Activated CD8-positive, alpha-beta memory T cell treated with anti-CD3 and anti-CD28 coated beads, Interleukin-2, amount 50 U/mL, for 4 hours (primary cell): ENCODE measurements at places on chromosomes 6 and 20.

DNA sequence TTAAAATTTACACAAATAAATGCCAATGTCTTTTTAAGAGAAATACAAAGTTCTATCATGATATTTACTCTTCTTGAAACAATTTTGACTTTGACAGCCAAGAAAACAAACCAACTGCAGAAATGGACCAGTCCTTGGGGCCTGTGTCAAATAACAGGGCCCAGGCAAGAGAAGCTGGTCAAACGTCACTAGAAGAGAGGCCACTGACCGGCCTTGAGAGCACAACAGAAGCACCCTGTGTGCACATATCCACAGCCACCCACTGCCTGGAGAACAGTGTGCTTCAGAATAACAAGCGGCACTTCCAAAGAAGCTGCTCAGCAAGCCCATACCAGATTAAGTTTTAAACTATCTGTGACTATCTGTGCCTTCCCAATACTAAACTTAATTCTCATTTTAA, 14.8 kb downstream of the APMAP start:
- no peak for DNase-seq

GRCh38 chr6:75283907-75284631, 523 bp downstream of the TMEM30A start:
- DNase-seq, result peak; percentile 21

- DNase-seq, result no peak
Observed at GRCh38 chr6:136031982-136032381, 180.5 kb downstream of the PDE7B start.

GRCh38 chr6:137241481-137242038, 22.4 kb upstream of the IFNGR1 start:
- no peak for DNase-seq

GRCh38 chr20:46028110-46028509, 905 bp upstream of the SLC12A5 start:
- no peak for DNase-seq

- peak; percentile 31 for DNase-seq
Observed at GRCh38 chr6:4776493-4777393, 539 bp downstream of the CDYL start.

- no peak for DNase-seq
Observed at GRCh38 chr6:94269256-94269655, 849.9 kb upstream of the EPHA7 start.

GRCh38 chr20:35264755-35265154, 13.2 kb downstream of the MMP24OS start:
- DNase-seq, result no peak

- DNase-seq, result no peak
Observed at GRCh38 chr6:45163952-45164766, 164.0 kb upstream of the RUNX2 start.

DNA sequence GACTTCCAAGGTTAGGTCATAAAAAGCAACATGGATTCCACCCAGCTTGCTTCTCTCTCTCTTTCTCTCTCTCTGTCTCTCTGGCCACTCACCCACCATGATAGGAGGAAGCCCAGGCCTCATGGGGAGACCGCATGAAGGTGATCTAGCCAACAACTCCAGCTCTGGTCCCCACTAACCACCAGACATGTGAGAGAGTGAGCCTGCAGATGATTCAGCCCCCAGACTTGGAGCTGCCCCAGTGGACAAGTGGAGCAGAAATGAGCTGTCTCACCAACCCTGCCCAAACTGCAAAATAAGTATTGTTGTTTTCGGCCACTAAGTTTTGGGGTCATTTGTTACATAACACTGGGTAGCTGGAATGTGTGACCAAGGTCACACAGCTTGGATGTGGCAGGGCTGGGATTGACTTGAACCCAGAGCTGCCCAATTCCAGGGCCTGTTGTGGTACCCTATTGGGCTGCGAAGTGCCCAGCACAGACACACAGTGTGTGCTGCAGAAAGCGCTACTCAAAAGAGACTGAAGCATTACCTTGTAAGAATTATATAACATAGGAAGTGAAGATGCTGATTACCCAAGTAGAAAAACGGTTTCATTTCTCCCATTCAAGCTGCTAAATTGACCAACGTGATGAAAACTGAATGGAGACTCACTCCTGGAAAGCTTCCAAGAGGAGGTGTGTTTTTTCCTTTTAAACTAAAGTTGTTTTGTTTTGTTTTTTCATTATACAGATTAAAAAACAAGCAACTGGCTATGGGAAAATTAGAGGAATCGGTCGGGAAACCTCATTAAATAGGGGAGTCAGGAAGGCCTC, 9.1 kb upstream of the TLDC2 start:
- no peak for DNase-seq

- no peak for DNase-seq
Observed at GRCh38 chr6:30570263-30570662, 979 bp upstream of the ABCF1 start.

GRCh38 chr6:156449569-156449968, 327.6 kb upstream of the ARID1B start:
- no peak for DNase-seq

GRCh38 chr6:35647400-35647799, 41.3 kb downstream of the FKBP5 start:
- no peak for DNase-seq

DNA sequence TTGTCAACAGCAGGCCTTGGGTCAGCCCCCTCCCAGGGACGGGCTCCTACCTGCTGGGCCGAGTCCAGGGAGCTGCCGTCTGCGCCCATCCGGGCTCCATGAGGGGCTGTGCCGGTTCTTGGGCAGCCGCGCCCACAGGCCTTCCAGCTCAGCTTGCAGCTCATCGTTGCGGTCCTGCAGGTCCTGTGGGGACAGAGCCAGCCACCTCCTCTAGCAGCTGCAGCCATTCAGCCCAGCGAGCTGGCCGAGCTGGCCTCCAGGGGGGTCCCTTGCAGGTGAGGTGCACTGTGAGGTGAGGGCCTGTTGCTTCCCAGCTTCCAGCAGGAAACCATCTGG, 74.4 kb downstream of the GINS1 start:
- no peak for DNase-seq

- peak; percentile 41 for DNase-seq
Observed at GRCh38 chr6:24910331-24910960, 25.3 kb downstream of the RIPOR2 start.

DNA sequence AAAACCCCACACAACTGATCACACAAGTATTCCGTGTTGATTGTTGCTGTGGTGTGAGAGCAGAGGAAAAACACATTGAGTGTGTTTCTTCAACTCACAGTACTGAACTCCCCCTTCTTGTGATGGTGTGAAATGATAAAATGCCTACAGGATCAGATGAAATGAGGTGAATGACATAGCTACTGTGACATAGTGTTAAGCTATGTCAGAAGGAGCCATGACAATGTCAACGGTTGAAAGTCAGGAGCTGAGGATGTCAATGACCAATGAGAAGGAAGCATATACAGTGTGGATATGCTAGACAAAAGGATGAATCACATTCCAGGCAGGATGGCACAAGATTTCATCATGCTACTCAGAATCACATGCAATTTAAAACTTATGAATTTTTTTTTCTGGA, 38.8 kb downstream of the WASF1 start:
- no peak for DNase-seq

DNA sequence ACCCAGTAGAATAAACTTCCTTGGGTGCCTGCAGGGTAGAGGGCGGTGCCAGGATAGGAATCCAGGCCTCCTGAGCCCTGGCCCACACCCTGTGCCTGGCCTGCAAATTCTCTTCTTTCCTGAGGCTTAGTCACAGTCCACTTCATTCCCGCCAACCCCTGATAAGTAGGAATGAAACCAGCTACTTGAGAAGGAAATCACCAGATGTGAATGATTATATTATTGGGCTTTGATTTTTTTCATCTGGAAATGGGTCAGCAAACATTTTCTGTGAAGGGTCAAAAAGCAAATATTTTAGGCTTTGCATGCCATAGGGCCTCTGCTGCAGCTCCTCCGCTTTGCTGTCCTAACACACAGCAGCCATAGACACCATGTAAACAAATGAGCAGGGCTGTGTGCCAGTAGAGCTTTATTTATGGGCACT, 50.2 kb downstream of the STK35 start:
- DNase-seq, result no peak

DNA sequence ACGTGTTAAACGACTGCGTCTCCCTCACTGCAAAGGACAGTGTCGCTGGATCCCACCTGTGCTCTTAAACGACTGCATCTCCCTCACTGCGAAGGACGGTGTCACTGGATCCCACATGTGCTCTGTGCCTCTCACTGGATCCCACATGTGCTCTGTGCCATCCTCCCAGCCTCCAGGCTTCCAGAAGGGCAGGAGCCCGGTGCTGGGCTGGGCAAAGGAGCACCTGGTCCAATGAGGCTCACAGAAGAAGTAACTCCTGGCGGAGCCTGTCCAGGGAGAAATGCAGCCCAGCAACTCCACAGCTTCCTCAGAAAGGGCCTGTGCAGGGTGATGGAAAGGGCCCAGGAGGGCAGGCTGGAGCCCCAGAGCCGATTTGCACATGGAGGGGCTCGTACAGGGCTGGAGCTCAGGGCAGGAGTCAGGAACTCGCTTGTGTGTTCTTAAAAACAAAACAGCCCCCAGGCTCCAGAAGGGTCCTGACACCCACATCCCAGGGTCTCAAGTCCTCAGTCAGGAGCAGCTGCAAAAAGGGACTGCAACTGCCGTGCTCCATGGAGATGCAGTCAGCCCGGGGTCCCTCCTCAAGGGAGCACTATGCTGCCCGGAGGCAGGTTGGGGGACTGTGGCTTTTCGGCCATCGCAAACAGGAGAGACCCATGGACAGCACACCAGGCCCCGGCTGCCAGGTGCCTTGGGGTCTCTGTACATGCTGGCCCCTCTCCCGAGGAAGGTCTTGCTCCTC, 52.7 kb downstream of the DLL1 start:
- DNase-seq, result no peak

DNA sequence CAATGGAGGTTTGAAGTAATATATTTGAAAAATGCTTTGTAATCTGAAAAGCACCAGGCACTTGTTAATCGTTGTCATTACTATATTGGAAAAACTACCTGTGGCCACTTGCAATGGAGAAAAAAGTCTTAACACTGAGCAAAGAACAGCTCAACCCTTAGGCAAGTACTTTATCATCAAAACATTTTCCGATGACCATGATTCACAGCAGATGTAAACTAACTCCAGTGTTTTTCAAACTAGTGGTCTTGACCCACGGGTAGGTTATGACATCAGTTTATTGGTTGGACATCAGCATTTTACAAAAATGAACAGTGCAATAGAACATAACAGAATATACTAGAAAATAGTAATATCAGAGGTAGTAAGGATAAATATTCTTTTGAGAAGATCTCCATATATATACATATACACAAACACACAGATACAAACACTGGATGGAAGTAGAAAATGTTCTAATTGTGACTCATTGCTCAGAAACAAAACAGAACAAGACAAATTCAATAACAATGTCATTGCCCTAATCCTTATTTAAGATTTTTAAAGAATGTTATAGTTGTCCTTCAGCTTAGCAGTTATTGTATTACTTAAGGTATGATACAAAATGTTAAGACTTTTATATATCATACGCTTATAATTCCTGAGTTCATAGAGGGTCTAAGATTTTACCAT, 123.0 kb downstream of the PLCB1 start:
- DNase-seq, result no peak

DNA sequence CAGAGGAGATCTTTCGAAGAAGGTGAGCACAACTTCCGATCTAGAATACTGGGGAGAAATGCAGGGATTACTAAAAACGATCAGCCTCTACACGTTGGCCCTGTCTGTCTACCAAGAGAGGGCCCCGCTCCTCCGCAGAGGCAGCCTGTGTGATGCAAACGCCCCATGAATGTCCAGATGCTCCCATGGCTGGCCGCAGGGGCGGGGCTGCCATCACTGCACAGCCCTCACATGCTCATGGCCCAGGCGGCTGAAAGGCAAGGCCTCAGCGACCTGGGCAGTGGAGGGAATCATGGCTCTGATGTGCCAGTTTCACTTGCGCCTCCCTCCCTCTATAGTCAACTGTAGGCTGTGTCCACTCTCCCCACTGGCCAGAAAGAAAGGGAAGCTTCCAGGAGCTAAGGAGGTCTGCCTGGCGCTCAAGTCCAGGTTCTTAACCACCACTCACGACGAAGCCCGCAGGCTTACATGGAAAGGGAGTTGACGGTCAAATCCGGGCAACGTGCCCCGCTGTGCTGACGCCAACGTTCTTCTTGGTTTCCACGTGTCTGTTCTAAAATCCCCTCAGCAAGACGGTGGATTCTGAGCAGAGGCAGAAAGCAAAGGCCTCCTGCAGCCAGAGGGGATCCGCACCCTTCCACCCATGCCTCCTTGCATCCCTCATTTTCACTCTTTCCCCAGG, 14.2 kb downstream of the PXDC1 start:
- no peak for DNase-seq

DNA sequence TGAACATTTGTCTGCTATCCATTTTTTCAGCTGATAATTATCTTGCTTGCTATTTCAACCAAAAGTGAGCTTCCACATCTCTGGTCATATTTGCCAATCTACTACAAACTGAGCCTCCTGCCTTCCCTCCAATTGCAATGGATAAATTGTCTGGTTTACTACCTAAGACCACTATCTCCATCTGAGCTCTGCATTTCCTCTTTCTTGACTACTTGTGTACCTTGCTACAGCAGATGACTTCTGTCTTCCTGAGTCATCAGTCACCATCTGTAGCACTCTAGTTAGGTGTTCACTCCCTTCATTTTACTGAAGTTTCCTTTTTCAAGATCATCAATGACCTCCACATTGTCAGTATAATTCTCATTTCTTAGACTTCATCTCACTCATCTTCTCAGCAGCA, 33.5 kb upstream of the PHIP start:
- DNase-seq, result no peak

GRCh38 chr6:1322696-1323219, 10.9 kb downstream of the FOXQ1 start:
- no peak for DNase-seq

DNA sequence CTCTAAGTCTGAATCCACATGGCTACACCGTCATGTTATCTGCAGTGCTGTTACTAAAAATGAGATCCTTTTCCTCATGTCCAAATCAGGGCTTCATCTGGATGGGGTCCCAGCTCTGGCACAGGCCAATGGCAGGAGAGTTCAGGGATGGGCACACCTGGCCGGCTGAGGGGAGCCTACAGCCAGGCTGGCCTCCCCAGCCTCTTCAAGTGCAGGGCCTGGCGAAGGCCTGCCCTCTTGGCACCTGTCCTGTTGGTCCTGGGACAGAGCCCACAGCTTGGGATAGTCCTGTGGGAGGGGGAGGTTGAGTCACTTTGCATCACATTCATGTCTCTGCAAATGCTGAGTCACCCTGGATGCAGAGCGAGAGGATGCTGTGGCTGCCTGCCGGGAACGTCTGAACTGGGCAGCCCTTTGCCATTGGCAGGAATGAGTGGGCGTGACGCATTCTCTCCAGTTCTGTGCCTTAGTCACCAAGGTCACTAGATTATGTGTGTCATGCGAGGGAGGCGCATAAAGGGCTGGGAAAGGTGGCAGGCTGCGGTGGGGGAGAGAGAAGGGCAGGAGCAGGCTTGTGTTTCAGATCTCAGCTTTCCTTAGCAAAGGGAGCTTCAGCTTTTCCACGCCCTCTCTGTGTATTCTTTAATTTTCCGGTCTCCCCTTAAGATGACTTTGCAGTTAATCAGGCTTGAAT, 223.2 kb upstream of the ECI2 start:
- DNase-seq, result no peak

DNA sequence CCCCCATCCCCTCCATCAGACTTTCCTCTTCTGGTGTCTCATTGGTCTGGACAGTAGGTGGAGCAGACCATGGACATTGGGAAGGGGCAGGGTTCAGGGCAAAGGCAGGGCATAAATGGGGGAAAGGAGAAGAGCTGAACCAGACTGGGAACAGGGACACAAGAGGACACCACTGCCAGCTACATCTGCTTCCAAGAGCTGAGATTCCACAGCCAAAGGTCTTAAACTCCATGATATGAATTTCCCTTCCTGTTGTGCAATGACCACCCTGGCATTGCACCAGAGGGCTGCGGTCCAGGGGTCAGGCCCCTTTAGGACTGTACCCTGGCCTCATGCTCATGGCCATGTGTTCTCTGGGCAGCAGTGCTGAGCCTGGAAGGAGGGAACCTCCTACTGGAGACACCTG, 137.9 kb downstream of the MAFB start:
- no peak for DNase-seq
